ENCODE measurements at places on chromosomes 2 and 18.

- no peak for DNase-seq
Measured at GRCh38 chr2:42312106-42312505, 48.9 kb downstream of the COX7A2L start.

DNA sequence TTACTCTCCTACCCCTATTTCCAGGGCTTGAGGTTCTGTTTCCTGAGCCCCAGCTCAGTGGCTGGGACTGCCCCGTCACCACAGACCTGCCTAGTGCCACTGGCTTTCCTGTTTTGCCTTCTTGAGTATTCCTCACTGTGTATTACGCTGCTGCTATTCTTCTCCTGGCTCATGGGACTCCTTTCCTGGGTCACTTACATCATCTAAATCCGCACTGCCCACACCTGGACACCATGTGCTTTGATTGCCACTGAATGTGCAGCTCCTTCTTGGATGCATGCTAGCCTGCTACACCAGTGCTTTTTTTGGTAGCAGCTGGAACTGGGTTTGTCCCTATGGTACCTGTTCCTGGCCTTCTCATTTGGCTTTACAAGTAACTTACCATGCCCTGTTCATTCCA is 96.6 kb upstream of the PTPRM start:
- DNase-seq, result no peak

DNA sequence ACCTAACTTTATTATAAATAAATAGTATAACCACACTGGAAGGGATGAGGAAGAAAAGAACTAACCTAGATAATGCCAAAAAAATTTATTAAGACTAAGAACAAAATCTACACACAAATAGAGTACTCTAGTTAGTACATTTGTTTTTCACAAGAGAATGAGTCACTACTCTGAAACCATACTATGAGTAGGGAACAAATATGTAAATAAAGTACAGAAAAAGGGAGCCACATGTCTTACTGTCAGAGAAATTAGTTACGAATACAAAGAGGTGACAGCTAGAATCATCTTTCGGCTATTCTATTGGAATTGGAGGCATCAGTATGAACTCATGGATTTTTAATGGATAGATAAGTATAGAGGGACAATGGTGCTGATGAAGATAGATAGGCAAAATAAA is 150.5 kb downstream of the COPS8 start:
- no peak for DNase-seq

GRCh38 chr2:53422979-53423378 is 344.6 kb upstream of the CHAC2 start:
- DNase-seq, result peak; percentile 41

DNA sequence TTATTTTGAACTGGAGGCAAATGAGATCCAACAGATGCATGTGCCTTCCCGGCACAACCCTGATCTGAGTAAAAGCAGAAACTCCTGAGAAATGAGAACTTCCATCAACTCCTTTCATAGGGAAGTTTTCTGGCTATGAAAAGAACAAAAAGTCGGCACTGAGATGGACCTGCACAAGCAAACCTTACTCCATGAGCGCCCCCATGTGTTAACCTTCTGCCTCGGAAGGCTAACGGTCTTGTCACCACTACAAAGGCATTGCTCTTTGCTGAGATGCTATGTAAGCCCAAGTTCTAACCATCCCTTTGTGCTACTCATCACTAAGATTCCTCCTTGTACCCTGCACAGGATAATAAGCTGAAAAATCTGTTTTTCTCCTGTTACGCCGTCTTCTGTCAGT is 57.3 kb upstream of the SULT1C3 start:
- peak; percentile 7 for DNase-seq

- no peak for DNase-seq
Measured at GRCh38 chr2:150594299-150594698, 106.8 kb upstream of the RND3 start.

DNA sequence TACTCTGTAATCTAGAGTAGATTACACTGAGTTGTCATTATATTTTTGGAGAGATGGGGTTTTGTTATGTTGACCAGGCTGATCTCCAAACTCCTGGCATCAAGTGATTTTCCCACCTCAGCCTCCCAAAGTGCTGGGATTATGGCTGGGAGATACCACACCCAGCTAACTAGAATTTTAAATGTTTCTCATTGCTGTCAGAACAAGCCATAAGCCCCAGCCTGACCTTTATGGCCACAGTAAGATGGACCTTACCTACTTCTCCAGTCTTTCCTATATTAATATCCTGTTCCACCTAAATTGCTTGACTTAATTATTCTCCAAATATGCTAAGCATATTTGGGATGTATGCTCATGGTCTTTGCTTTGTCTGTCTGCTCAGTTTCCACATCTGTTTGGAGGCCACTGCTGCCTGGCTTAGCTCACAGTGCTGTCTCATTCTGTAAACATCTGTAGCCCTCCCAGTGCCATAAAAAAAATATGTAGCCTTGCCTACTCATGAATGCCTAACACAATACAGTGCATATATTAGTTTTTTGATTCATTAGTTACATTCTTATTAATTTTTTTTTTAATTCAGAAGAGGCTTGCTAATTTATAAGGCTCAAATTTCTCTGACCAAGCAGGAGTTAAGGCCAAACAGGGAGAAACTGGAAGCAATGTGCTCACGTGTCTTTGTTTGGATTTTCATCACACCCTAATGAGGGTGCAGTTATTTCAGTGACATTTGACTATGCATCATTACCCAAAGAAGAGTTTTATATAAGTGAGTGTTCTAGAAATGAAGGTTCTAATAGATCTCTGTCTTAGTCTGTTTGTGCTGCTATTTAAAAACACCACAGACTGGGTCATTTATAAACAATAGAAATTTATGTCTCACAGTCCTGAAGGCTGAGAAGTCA is 45.3 kb upstream of the PSME4 start:
- DNase-seq, result peak; percentile 17

DNA sequence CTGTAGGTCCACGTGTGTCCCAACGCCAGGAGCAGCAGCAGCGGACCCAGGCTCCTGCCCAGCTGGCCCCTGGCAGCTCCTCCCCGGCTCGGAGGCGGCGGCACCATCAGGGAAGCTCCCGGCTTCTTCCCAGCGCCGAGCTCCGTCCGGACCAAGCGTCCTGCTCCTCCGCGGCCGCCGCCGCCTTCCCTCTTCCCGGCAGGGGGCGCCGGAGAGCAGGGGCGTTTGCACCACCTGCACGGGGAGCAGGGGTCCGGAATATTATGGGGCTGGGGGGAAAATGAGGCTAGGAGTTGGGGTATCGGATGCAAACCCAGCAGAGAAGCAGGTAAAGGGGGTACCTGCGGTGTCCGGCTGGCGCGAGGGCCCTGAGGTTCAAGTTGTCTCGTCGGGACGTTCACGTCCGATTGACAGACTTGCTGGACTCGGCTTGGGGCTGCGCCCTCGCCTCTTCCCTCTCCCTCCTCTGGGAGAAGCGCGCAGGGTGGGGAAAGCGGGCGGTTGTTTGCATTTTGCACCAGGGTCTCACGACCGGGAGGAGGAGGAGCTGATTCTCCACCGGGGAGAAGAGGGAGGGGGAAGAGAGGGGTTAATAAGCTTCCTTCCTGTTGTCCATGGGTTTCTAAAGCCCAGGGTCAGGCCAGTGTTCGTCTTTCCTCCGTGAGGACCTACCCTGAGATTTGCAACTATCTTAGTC is at the start of gene CCBE1:
CCBE1 (minus strand) TSS at position 188 of the 697 bp plus-strand sequence.
- DNase-seq, result peak; percentile 72

GRCh38 chr2:215817046-215817445 is 196.3 kb downstream of the MREG start:
- DNase-seq, result peak; percentile 2

DNA sequence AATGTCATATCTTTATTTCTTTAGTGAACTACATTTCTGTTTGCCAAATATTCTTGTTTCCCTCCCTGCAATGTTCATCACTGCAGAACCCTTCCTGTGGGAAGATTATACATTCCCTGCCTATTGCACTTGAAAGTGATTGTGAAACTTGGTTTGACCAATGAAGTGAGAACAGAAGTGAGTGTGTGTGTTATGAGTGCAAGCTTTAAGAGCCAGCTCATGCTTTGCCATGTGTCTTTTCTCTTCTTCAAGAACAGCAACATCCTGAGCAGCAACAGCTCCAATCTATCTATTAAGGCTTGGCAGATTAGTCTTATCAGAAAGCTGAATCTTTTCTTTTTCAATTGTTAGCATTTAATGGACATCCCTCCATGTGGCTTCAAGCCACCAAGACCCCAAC is 42.0 kb upstream of the UBE2E3 start:
- no peak for DNase-seq

DNA sequence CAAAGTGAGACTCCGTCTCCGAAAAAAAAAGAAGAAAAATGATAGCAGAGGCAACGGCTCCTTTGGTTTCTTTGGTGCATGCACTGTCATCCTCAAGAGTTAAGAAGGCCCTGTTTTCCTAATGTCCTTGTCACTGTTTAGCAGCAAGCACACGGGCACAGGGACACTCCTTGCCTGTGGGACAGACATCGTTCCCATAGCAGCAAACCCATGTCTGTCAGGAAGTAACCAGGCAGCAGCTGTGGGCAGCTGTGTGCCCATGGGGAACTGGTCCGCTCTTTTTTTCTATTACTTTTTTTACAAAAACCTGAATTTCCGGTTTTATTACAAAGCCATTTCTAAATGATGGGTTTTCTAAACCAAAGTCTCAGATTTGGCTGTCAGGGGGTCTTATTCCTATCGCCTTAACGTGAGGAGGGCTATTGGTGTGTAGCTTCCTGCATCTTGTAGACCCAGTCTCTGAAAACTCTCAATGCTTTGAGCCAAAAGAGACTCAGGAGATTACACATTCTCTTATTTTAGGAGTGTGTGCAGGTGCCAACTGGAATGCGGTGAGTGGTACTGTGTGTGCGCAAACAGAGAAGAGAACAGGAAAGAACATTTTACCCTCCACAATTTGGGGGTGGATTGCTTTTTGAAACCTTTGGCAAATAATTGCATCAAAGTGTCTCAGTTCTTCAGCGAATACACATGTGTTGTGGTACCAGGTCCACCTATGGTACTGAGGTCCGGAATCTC is 109.6 kb downstream of the COLEC12 start:
- no peak for DNase-seq

DNA sequence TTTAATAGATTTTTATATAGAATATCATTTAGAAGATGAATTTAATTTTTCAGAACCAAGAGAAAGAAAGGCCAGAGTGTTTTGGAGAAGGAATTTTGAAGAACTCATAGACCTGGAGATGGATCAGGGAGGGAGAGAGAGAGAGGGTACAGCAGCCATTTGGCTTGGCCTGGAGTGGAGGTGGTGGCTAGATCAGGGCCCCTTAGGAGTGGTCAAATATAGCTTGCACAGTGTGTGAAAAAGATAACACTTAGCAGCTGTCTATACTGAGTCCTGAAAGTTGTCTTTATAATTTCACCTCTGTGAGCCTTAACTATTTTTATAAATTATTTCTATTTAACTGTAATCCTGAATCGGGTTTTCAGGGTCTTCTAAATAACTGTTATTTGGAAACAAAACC is 38.8 kb upstream of the ACYP2 start:
- DNase-seq, result no peak

DNA sequence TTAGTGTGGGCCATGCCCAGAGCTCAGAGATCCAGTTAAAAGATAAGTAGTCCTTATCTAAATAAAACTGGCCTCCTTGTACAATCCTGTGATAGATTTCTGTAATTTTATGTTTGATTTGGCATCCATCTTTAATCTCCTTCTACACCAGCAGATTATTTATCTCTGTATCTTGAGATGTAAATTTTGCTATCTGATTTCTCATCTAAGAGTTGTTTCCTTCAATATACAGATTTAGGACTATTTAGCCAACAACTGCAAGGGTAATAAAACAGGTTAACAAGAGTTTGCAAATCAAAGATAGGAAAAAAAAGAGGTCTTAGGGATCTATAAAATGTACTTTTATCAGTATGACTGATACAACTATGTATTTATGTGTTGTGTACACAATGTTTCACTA is 68.6 kb upstream of the ABCA12 start:
- no peak for DNase-seq

DNA sequence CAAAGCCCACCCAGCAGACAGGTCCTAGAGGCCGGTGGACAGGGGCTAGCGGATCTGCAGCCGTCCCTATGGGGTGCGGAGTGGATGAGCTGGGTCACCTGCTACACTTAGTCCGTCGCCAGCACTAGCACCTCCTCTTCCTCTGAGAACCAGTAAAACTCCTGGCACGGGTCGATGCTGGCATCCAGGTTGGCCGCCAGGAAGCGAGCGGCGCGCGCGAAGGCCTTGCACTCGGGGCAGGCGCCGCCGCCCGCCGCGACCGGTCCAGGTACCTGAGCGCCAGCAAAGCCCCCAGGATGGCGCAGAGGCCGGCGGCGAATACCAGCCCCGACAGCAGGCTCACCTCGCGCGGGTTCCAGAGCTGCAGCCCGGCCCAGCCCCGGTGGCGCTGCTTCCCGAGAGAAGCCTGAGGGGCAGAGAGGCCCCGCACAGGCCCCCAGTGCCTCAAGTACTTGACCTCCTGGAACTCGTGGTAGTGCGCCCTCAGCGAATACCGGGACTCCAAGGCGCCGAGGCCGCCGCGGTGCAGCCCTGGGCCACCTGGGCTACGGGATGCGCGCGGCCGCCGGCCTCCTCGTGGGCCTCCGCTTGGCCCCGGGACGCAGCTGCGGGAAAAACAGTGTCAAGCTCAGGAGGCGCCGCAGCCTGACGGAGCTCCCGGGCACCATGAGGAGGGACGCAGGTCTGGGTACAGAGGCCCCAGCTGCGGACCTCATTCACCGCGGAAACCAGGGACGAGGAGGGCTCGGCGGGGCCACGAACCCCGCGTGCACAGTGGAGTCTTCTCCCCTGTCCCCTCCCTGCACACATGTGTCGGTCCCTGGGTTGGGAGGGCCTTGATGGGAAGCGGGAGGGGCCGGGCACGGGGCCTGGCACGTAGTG is 27.5 kb upstream of the ALPP start:
- no peak for DNase-seq

DNA sequence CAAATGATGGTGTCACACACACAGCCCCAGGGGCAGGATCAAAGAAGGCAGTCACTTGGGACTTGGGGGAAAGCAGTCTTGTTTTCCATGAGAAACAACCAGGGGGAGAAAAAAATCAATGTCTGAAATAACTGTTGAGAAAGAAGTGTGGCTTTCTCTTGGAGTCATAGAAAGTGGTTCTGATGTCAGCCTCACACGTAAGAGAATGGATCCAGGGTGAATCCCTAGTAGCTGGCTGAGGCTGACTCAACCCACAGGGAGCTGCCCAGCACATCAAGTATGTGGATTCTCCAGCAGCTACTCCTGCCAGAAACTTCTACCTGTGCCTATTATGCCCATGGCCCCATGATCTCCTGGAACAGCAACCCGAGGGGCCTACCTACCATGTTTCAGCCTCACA is 33.6 kb upstream of the ZBTB7C start:
- DNase-seq, result no peak

DNA sequence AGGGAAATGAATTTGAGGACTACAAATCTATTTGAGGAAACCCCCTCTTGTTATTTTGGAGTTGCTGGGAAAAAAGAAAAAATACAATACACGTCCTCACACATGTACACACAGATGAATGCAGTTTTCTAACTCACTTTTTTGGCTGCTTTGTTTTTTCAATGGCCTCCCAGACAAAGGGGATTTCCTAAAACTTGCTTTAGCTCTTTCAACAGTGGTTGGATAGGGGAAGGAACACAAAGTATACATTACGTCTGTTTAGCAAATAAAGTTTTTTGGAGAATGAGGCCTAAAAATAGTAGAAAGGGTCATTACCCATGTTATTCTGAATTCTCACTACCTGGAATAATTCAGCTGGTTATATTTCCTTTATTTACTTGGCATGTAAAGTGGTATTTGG is 125.3 kb upstream of the ITGB6 start:
- no peak for DNase-seq

- DNase-seq, result no peak
Measured at GRCh38 chr2:121603185-121603584, 46.1 kb downstream of the CLASP1 start.

GRCh38 chr2:96169868-96170507 is 24.7 kb upstream of the DUSP2 start:
- no peak for DNase-seq
